Fibroblast of skin of right quadriceps (primary cell): ENCODE measurements at places on chromosomes 2 and 18.

DNA sequence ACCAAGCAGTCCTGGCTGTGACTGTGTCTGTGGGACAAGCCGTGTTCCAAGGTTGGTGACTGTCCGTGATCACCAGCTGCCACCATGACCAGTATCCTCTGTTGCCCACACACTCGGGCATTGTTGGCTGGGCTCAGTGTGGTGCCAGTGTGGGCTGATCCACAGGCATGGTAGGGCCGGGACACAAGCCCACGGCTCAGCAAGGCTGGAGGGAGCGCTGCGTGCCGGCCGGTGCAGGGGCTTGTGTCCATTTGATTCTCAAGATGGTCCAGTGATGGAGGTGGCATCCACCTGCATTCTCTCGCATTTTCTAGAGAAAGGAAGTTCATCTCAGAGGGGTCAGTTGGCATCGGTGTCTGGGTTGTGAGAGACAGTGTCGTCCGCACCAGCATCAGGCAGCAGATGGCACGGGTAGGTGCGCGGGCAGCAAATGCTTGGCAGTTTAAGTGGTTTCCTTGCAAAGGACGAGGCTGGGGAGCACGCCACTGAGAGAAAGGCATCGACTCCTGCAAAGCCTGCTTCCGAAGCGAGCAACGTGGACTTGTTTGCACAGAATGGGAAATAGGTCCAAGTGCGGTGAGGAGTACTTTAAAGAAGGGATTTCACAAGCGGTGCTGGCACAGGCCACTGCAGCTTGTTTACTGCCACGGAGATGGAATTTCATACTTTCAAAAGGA lies 20.9 kb downstream of the TWIST2 start:
- DNase-seq = peak; percentile 79

- DNase-seq = no peak
These were observed 9.7 kb downstream of the FAM98A start for GRCh38 chr2:33589444-33589843.

GRCh38 chr2:15287447-15288184 lies 273.5 kb downstream of the NBAS start:
- no peak for DNase-seq

DNA sequence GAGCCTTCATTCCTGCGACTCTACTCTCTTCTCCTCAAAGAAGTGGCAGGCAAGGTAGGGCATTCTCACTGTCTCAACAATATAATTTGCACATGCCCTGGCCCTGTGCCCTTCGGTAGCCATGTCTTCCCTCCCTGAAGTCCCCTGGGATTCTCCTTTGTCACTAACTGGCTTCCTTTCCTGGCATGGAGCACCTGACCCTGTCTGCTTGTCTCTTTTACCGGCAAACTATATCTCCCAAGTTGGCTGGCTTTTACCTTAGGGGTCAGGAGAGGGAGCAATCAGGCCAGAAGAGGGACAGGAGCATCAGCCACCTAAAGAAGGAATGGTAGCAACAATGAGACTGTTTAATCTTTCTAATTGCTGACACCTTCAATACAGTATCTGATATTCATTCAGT lies 51.9 kb upstream of the RMDN2 start:
- no peak for DNase-seq

DNA sequence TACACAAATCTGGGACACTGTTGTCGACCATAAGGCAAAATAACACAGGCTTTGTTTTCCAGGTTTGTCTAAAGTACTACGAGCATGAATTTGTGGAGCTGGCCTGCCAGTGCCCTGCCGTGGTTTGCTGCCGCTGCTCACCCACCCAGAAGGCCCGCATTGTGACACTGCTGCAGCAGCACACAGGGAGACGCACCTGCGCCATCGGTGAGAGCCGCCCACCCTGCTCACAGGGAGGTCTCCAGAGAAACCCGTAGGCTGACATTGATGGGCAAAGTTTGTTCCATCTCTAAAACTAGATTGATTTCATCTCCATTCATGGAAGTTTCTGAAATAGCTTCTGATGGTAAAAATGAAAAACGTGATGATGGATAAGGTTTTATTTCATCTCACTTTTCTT lies 50.4 kb upstream of the NFATC1 start:
- no peak for DNase-seq

DNA sequence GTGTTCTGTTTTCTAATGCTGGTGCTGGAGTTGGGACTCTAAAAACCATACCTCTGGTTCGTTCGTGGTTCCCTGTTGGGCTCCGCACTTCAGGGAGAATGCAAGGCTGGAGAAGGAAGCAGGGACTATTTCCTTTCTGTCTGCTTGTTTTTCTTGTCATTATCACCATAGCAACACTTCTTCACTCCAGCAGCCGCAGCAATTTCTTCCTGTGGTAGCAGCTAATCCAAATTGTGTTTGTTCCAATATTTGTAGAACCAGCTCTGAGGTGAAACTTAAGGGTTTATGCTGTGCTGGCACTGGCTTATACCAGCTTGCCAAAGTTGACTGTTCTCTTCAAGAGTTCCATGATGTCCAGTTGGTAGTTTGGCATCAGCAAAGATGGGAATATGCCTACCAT lies 301.4 kb upstream of the SYT4 start:
- no peak for DNase-seq
